Epithelial cell of proximal tubule (primary cell): ENCODE measurements at places on chromosomes 11 and 22. TPM values are rescaled to one million over a fixed set of nuclear protein-coding genes. Genes with fewer than 3 reads are reported as not detected.

DNA sequence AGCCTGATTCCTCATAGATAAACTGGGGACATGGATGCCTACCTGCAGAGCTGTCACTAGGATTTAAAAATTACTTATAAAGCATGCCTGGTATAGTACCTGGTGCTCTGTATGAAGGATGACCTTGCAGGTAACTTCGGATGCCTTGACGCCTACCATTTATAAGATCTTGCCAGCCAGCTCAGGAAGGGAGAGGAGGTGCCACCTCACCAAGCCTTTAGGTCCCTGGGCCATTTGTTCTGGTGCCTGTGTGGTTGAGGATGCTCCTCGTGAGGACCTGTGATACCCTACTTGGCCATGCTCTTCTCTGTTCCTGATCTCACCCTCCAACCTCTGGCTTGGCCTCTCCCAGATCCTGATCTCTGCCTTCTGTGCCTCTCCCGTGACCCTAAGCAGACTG lies 85.2 kb downstream of the FDX1 start:
- DNase-seq: no peak

- DNase-seq: no peak
Observed at GRCh38 chr22:30201945-30202344, 44.6 kb downstream of the LIF start.

GRCh38 chr11:46845440-46845739 lies 690 bp downstream of the CKAP5 start:
- no peak for DNase-seq

OR6A2 gene
- total RNA-seq: 0.07 TPM in 1 of 2 replicates, not detected in the other

- no peak for DNase-seq
Observed at GRCh38 chr11:75398906-75399305, 412 bp upstream of the RPS3 start.

USH1C gene
- total RNA-seq: 1.1 TPM in 1 of 2 replicates, not detected in the other

- DNase-seq: no peak
Observed at GRCh38 chr11:57776577-57777210, 15.1 kb downstream of the CTNND1 start.

DNA sequence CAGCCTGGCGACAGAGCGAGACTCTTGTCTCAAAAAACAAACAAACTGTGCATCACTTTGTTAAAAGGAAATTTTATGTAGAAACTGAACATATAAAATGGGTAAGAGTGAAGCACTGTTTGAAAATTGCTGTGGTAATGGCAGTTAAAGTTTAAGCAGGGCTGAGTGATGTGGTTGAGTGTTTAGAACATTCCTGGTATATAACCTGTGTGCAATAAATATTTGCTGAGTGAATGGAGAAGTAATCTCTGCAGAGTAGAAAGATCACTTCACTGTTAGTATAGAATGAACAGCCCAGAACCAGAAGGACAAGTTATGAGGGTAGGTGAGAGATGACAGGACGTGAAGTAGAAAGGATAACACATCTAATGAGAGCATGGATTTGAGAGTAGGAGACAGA lies 27.3 kb downstream of the CECR2 start:
- no peak for DNase-seq

DNA sequence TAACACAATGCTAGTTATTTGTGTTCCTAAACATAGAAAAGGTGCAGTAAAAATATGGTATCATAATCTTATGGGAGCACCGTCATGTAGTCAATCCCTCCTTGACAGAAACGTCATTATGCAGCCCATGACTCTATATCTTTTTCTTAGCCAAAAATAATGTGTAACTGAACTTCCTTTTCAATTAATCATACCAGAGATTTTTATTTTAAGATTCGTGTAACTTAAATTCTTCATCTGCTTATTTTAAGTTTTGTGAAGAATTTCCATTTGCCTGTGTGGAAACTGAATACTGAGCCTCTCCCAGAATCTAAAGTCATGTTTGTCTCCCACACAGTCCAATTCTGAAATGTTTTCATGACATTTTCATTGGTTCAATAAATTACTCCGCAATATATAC lies 699.1 kb downstream of the KCNA4 start:
- no peak for DNase-seq

GRCh38 chr11:99281331-99281730 lies 260.6 kb downstream of the CNTN5 start:
- no peak for DNase-seq
